ENCODE measurements at places on chromosomes 5 and 9.

DNA sequence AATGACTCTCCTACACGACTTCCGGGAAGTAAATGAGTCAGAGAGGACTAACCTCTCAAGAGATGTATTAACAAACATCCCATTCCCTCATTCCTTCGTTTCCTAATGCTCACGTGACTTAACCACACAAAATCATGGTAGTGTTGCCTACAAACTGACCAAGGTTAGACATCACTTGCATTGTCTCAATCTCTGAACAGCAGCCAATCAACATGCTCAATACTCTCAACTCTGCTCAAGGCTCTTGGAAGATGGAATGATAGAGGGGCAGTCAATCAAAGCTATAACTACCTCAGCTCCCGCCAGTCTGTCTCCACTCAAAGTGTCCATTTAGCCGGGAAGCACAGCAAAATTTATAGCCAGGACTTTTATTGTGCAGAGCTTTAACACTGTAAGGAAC lies 143.8 kb upstream of the PIK3R1 start:
- DNase-seq = no peak

DNA sequence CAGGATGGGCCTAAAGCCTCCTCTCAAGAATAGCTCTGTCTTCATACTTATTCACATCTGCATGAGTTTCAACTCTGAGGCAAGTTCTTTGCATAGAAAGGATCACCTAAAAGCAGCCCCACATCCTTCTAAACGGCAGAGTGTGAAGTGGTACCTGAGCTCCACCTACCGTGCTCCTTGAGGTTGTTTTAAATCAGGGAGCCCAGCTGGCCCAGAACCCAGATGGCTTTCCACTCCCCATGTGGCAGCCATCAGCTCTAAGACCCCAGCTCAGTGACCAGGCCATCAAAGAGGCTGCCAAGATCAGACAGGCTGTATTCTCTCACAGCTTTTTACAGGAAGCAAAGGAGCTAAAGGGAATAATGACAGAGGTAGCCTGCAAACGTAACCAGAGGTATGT lies 299.3 kb downstream of the RASEF start:
- DNase-seq = no peak

GRCh38 chr9:976943-977837 lies 735 bp downstream of the DMRT3 start:
- DNase-seq = no peak

DNA sequence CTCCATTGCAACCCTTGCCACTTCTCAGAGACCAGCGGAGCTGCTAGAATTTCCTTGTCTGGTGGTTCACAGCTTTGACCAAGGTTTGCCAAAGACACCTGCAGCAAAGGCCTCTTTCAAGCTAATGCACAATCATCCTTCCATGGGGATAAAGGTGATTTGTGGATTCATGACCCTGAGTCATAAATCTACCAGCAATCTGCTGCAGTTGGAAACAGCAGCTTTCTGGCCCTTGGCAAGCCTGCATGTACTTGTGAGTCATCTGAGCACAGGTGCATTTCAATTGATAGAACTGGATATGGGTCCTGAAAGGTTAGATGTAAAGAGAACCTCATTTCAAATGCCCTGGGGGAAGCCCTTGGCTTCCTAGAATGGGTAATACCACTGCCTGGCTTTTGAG lies 21.6 kb upstream of the TCF7 start:
- no peak for DNase-seq

GRCh38 chr9:120856700-120857099 lies 14.0 kb upstream of the PSMD5 start:
- no peak for DNase-seq

DNA sequence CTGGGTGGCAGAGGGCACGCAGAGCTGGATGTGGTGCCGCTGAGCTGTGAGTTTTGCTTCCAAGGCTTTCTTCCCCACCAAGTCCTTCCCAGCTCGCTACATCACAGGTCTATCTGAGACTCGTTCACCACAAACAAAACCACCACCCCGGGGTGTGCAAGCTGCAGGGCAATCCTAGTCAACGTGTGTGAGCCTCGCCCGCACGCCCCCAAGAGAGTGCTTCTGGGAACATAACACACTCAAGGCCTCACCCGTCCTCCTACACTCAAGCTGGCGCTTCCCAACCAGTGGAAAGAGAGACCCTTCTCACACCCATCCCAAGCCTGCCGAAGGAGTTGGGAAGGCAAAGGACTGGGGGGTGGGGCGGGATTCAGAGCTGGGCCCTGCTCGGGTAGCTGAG lies 10.6 kb downstream of the SNAPC4 start:
- DNase-seq = no peak

- DNase-seq = no peak
Observed at GRCh38 chr5:87136096-87136495, 131.6 kb upstream of the RASA1 start.

- DNase-seq = no peak
Observed at GRCh38 chr5:132491368-132492364, 1.1 kb upstream of the IRF1 start.

Measured in T-helper 22 cell (primary cell).